Osteocyte (in vitro differentiated cells): ENCODE measurements at places on chromosomes 2 and 18.
A peak's percentile ranks its signal among the peaks of the same experiment; 100 is the strongest.

DNA sequence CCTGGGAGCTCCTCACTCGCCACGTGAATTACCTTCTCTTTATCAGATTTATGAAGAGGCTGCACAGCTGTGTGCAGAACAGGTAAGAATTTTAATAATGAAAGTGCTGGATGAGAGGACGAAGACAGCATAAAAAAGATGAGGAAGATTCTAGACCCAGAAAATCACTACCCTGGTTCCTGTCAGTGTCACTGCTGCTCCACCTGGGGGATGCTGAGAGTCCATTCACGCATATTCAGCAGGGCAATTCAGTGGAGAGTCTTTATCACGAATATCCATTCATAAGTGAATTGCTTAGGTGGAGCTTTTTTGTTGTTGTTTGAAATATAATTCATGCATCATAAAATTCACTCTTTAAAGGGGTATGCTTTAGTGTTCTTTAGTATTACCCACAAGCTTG is 52.0 kb downstream of the MRPL33 start:
- no peak for DNase-seq

- no peak for DNase-seq
Observed at GRCh38 chr18:58396144-58396543, 232.7 kb downstream of the ALPK2 start.

DNA sequence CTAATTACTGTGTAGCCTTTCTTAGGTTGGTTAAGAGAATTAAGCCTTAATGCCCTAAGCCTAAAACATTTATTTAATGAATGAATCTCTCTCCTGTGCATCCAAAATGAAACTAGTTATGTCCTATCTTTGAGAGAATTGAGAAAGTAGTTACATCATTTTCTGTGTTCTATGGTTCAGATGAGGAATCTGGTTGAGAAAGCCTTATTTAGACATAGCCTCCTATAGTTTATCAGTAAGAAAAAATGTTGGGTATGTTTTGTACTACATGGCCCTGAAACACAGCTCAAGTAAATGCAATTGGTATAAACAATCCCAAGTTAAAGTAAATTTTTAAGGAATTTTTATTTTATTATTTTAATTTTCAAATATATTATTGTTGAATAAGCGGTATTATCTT is 25.9 kb upstream of the RAMP1 start:
- no peak for DNase-seq

DNA sequence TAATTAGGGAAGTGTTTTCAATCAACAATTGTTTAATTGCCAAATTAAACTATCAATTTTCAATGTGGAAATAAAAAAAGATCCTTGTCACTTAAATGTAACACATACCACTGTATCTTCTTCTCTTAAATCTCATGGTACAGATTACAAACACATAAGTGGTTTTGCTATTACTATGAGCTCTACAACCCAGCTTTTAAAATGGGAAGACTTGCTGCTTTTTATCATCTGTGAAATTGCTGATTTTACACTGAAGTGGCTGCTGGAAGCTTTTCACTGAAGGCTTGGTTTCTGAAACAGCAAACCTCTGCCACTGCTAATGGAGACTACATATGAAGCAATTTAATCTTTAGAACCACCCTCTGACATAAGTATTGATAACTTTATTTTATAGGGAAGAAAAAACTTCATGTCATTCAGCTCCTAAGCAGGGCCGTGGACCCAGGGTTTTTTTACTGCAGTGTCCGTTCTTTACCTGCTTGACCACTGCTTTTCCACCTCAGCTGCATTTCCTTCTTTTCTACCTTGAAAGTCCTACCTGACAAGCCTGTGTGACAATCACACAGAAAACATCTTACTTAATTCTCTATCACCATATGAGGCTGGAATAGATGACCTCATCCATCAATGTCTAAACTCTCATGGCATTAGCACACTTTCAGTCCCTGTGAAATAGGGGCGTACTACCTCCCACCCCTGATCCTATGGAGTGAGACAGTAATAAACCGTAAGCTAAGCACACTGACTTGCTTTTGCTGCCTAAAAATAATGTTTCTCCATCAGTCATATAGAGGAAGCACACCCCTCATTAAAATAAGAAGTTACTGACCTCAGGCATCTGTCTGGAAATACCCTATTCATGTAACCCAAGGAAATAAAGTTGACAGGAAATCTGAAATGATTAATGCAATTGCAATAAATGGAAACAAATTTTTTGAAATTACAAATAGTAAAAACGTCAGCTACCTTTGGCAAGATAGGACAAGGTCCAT is 19.2 kb upstream of the SLC8A1 start:
- DNase-seq, result no peak

DNA sequence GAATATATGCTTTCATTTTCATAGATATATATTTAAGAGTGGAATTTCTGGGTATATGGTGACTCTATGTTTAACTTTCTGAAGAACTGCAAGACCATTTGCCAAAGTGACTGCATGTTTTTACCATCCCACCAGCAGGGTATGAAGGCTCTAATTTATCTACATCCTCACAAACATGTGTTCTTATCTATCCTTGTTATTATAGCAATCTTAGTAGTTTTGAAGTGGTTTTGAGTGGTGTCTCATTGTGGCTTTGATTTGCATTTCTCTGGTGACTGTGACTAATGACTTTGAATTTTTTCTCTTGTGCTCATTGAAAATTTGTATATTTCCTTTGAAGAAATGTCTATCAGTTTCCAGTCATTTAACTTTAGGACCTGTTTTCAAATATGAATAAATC is 310.2 kb upstream of the NRP2 start:
- no peak for DNase-seq

DNA sequence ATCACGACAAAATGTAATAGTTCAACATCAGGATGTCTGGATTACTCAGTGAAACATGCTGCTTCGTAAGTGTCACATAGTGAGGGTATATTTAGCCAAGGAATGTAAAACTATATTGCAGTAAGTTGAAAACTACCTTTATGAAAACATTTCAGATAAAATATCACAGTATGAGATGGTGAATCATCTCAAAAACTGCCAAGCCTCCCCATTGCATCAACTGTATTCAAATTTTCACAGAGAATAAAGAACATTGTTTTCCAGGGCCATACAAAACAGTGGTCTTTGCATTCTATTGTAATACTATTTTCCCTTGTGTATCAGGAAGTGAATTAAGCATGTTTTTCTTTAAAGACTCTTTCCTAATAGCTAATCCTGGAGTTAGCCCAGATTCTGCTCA is 47.6 kb upstream of the MSTN start:
- no peak for DNase-seq

- DNase-seq, result no peak
Observed at GRCh38 chr2:103798291-103798690, 1036.5 kb downstream of the TMEM182 start.

GRCh38 chr18:23259701-23260681 is 124.7 kb downstream of the CABLES1 start:
- no peak for DNase-seq

DNA sequence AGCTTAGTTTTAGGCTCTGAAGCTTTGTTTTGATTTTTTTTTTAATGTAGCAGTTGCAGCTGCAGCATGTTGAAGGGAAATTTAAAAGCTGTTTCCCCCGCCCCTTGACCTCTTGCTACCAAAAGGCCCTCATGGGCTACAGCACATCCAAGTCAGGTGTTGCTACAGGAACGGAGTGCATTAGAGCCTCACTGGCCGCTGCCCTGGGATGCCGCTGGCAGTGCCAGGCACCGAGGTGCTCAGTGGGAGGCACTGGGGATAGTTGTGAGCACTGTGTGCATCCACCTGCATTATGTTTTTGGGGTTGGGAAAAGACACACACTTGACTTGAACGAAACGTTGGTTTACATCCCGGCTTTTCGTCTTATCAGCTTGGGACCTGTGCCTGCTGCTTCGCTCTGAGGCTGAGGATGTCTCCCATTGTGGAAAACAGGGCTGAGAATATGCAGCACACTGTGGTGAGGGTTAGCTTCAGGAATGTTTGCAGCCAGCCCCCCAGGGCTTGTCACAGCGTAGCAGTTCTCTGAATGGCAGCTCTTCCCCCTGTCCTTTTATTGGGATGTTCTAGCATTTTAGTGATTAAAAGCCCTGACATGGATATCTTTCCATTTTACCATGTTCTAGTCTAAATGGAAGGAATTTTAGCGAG is 24.1 kb downstream of the DCDC2C start:
- DNase-seq, result peak; percentile 63

DNA sequence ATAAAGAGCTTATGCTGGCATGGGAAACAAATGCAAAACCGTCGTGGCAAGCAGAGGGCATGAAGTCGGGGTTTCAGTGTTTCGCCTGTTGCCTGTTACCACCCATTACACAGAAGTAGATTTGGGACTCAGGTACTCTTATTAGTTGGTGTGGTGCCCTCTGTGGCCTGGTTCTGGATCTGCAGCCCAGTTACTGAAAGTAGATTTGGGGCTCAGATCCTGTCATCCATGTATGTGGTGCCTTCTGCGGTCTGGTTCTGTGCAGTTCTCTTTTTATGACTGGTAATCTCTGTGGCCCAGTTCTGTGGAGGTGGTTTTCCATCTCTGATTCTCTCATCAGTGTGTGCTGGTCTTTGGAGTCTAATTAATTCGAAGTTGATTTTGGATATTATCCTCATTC is 45.2 kb downstream of the ADNP2 start:
- DNase-seq, result no peak

DNA sequence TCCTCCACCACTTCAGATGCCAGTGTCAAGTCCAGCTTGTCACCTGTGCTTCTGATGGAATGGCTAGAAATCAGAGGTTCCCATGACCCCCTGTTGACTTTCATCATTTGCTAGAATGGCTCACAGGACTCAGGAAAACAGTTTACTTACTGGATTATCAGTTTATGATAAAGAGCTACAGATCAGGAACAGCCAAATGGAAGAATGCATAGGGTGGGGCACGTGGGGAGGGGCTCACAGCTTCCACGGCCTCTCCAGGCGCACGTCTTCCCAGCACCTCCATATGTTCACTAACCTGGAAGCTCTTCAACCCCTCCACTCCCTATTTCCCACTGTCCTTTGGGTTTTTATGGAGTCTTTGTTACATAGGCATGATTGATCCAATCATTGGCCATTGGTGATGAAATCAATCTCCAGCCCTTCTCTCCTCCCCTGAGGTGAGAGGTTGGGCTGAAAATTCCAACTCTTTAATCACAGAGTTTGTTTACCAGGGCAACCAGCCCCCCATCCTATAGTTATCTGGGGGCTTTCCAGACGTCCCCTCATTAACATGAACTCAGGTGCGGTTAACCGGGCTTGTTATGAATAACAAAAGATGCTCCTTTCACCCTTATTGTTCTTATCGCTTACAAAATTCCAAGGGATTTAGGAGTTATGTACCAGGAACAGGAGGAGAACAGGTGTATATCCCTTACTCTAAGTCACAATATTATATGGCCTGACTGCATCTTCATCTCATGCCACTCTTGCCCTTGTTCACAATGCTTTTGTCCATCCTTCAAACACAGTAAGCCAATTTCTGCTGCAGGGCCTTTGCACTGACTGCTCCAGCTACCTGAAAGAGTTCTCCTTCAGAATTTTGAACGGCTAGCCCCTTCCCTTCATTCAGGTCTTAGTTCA is 35.2 kb downstream of the ANXA4 start:
- DNase-seq, result no peak

- DNase-seq, result no peak
Observed at GRCh38 chr18:33581856-33582255, 3.8 kb downstream of the ASXL3 start.

- DNase-seq, result no peak
Observed at GRCh38 chr2:7845332-7845731, 836.5 kb upstream of the ID2 start.

GRCh38 chr2:42999856-43000241 is 207.5 kb upstream of the HAAO start:
- no peak for DNase-seq

DNA sequence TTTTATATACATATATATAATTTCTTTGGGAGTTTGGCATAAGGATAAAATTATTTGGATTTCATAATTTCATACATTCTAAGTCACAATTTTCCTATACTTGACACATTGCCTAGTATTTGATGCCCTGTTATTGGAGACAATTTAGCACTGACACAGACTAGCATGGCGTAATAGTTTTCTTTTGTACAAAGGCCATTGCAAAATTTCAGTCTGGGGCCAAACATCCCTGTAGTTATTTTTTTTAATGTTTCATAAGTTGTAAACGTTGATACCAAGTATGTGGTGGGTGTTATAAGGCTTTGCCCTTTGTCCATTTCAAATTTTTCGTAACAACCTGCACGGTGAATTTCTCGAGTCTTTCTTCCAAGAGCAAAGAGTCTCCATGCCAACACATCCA is 95.7 kb upstream of the NRP2 start:
- DNase-seq, result no peak
